ENCODE measurements at places on chromosomes 11 and 22. TPM values are rescaled to one million over a fixed set of nuclear protein-coding genes. Genes with fewer than 3 reads are reported as not detected.

DNA sequence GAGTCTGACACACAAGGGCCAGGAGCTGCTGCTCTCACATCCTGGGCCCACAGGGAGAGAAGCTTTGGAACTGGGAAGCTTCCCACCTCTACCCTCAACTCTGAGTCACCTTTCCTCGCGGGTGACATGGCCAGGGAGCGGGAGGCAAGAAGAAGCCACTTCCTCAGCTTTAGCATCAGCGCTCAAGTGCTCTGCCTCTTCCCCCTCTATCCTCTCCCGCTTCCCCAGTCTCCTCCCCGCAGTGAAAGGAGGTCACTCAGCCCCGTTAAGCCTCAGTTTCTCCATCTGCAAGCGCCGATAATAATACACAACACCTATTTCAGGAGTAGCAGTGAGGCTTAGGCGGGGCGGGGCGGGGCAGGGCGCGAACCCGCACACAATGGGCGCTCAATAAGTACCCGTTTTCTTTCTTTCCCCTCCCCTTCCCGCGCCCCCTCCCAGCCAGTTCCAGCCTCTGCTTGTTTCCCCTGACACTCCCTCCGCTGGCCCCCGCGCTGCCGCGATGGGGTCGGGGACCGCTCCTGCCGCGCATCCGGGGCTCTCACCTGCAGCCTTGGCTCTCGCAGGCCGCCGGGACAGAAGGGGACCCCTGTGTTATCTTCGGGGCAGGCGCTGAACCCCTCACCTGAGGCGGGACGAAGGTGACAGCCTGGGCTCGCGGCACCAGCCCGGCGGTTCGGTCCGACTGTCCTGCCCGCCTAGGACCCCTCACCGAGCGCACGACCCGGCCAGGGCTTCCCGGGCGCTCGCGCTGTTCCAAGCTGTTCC is 892 bp downstream of the GDPD5 start:
- DNase-seq = no peak

GRCh38 chr11:90256404-90257157 is 33.7 kb upstream of the CHORDC1 start:
- DNase-seq = no peak

DNA sequence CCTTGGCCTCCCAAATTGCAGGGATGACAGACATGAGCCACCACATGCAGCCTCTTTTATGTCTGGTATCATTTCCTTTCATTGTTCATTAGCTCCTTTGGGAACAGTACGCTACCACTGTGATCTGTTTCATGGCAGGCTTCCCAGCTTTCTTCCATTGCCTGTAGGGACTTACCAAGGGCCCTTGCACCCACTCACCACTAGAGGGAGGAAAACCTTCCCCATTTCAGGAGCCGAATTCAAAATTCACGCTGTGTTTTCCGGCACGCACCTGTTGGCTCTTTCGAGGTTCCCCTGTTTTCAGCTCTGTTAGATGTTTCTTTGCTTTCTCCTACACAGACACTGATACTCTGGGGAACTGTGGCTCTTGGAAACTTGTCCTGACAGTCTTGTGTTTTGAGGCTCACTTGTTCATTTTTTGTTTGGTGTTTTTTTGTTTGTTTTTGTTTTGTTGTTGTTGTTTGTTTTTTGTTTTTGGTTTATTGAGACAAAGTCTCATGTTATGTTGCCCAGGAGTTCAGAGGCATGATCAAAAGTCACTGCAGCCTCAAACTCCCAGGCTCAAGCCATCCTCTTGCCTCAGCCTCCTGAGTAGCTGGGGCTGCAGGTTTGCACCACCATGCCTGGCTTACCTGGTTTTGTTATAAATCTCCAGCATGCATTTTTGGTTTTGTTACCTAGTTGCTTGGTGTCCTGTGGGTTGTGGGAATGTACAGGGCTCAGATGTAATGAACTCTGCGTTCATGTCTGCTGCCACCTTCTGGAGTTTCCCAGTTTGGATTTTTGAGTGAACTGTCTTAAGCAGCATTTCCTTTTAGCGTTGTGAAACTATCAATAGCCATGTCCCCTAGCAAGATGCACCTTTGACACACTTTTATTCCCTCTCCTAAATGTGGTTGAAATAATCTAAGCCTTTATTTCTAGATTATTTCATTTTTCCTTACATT is 2.3 kb downstream of the KRTAP5-11 start:
- DNase-seq = no peak

The DDI1 gene
- not detected for total RNA-seq

- no peak for DNase-seq
Observed at GRCh38 chr11:44189986-44190882, 94.8 kb downstream of the EXT2 start.

The OR52J3 gene
- not detected for total RNA-seq

GRCh38 chr11:79116600-79116999 is 324.2 kb downstream of the TENM4 start:
- no peak for DNase-seq

DNA sequence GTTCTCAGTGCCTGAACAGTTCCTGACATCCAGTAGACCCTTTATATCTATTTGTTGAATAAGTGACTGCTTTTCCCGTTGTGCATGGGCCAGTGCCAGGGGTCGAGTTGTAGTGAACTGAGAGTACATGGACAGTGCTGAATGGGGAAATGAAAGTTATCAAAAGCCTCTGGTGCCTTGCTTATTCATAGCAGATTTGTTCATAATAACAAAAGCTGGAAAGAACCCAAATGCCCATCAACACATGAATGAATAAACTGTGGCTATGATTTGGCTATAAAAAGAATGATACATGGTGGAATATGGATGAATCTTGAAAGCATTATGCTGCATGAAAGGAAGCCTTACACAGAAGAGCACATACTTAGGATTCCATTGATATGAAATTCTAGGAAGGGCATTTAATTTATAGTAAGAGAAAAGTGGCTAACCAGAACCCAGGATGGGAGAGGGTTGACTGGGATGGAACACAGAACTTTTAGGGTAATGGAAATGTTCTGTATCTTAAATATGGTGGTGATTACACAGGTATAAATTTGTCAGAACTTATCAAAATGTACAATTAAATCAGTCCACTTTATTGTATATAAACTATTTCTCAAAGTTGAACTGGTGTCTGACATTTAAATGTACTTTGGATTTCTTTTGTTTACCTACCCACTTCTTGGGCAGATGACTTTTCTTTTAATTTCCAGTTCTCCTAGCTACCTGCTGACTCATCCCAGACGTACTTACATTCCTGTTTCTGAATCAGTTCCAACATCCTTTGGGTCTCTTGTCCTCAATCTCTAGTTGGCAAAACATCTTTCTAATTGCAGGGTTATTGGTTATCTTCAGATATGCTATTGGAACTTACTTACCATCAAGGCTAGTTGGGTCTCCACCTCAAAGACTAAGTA is 42.8 kb downstream of the PACS1 start:
- no peak for DNase-seq

The POGLUT3 gene
- 6.0 TPM for total RNA-seq

The ZNF280B gene
- 0.08 TPM for total RNA-seq

The OR2AG2 gene
- total RNA-seq = 0.08 TPM

DNA sequence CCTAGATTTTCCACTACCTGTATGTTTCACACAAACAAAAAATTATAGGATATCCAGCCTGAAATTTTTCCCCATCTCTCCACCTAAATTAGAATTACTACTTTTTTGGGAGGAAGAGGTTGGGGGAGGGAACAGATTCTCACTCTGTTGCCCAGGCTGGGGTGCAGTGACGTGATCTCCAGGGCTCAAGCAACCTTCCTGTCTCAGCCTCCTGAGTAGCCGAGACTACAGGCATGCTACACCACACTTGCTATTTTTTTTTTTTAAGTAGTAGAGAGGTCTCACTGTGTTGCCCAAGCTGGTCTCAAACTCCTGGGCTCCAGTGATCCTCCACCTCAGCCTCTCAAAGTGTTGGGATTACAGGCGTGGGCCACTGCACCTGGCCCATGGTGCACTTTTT is 9.5 kb downstream of the JAML start:
- DNase-seq = no peak

DNA sequence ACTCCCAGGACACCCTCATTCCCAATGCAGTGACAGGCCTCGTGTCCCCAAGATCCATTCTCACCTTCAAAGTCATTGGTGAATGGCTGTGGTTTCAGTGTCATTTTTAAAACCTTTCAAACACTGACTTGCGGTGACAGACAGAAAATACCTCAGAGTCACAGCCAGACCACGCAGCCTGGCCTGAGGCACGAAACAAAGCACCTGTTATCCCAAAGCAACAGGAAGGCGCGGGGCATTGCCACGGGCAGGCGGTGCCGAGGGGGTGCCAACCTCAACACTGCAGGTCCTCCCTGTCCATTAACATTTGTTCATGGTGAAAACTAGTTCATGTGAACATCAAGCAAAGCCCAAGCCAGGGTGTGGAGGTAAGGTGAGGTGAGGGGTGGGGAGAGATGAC is 38.2 kb downstream of the RPUSD4 start:
- DNase-seq = no peak

DNA sequence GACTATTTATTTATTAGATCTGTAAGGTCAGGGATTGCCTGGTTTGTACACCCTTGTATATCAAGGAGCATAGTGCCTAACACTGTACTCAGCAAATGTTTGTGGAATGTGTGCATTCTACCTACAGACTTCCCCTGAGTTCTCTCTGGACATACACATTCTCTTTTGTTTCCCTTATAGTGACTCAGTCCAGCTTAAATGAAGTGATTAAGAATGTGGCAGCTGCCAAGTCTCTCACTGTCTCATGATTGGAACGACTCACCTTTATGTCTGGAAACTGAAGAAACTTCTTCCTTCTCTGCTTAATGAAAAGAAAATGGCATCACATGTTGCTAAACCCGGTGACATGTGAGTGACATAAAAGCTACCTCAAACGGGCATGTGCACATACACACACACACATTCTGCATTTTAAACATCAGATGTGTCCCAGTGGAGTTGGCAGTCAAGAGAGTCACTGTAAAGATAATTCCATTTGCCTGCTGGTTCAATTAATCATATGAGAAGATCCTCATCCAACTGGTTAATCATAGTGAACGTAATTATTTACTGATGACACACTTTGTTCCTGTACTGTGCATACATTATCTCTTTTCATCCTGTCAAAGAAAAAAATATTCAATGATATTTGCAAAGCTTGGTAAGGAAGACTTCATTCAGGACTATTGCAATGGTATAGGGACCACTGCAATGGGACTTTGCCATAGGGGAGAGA is 42.8 kb downstream of the GLYAT start:
- DNase-seq = no peak

The SERGEF gene
- total RNA-seq = 4.2 TPM

GRCh38 chr11:60879971-60880588 is 12.7 kb downstream of the ZP1 start:
- DNase-seq = no peak

DNA sequence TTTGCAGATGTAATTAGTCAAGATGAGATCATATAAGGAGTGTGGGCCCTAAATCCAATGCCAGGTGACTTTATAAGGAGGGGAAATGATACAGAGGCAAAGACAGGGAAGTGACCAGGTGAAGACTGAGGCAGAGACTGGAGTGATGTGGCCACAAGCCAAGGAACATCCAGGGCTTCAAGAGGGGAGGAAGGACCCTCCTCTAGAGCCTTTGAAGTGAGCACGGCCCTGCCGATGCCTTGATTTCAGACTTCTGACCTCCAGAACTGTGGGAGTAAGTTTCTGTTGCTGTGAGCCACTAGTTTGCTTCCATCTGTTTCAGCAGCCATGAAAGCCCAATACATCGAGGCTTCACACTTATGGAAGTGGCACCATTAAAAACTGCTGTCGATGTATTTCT is 78.7 kb downstream of the SHANK2 start:
- no peak for DNase-seq

The BBS1 gene
- total RNA-seq = 45.8 TPM

- no peak for DNase-seq
Observed at GRCh38 chr22:42277988-42278776, 7.7 kb upstream of the TCF20 start.

DNA sequence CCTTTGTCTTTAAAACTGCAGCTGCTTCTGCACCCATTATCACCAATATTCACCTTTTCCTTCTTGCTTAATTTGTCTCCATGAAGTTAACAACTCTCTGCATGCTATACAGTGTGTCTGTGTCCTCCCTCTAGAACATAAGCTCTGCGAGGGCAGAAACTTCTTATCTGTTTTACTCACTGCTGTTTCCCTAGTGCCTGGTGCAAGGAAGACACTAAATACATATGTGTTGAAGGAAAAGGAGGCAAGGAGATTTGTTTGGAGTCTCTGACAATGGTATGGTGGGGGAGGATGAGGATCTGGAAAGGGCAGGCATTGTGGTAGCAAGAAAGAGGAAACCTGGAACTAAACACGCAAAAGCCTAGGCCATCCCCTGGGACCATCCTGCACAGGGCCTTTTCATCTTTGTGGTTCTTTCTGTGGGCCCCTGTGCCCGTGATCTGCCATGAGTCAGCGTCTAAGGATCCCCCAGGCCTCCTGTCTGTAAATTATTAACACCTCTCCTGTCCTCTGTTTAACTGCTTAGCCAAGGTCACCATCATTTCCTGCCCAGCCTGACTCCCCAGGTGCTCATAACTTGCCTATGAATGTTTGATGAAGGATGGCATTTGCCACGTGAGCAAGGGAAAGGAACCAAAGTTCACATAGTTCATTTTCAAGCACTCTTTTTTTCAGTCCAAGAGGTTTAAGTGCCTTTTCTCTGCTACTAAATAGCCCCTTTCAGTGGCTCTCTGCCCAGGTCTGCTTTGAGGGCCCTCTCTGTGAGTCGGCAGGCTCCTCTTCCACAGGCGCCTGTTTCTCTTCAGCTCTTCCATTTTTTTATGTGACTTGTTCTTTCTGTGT is 131.1 kb downstream of the RASSF10 start:
- DNase-seq = no peak

GRCh38 chr11:44950625-44951476 is at the start of gene TP53I11:
TSS of gene TP53I11 (minus strand) at chr11:44950883. CDS start at chr11:44938335, 12,548 bp downstream.
- no peak for DNase-seq

- no peak for DNase-seq
Observed at GRCh38 chr22:22158965-22159364, 85.6 kb upstream of the VPREB1 start.
